ENCODE measurements at places on chromosomes 11 and 22. TPM values are rescaled to one million over a fixed set of nuclear protein-coding genes. Genes with fewer than 3 reads are reported as not detected.

DNA sequence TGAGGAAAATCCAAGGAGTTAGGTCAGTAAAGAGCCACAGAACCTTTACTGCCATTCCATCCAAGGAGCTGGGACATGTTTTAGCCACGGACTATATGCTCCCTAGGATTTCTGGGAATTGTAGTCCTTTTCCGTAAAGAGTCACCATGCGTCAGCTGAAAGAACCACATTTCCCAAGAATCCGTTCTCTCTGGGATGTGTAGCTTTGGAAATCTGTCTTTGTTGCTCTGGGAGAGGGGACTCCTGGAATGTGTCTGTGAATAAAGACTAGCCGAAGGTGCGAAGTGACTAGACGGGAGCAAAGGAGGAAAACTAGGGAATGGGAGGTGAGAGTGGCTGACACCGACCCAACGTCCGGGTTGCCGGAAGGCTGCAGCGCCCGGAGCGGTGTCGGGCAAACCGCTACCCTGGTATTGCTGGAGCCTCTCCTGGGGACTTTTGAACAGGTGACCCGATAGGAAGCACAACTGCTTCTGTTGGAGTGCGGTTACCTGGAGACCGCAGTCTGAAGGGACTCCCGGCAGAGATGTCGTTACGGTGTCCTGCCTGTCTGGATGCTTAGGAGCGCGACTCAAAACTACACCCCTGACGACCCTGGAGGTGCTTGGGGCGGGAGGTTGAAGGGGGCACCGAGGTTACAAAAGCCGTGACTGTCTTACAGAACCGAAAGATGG lies at the start of gene IFTAP:
IFTAP (plus strand) TSS at position 187 of the 674 bp plus-strand sequence. CDS start 15,602 bp downstream, outside the sequence.
- H3K27me3 ChIP-seq: peaks cover 5% of the 10 kb centered on the region
- peak within 1 kb of the TSS; percentile 66 for H3K27ac ChIP-seq
- DNase-seq: peak; percentile 87
- H3K4me1 ChIP-seq: peaks cover 3% of the 10 kb centered on the region
- no peaks in the 10 kb centered on the region for H3K36me3 ChIP-seq
- H3K4me3 ChIP-seq: peak within 1 kb of the TSS; percentile 89

GRCh38 chr11:114181752-114182151 lies 114.4 kb upstream of the NNMT start:
- peaks cover 51% of the 10 kb centered on the region for H3K27me3 ChIP-seq
- H3K4me1 ChIP-seq: no peaks in the 10 kb centered on the region
- no peak overlapping the region for H3K4me3 ChIP-seq
- no peak for DNase-seq
- H3K36me3 ChIP-seq: no peaks in the 10 kb centered on the region
- no peak overlapping the region for H3K27ac ChIP-seq

DNA sequence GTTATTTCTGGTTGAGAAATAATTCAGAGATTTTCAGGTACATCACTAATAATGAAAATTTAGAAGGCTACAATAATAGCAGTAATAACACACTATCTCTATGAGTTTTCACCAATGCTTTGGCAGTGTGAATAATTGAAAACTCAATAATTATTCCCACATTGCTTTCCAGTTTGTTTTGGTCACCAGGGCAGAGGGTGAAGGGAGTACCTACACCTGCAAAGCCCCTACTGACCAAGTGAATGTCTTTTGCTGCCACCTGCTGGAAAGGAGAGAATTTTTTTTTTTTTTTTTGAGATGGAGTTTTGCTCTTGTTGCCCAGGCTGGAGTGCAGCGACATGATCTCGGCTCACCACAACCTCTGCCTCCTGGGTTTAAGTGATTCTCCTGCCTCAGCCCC lies 3.2 kb downstream of the NELL1 start:
- H3K36me3 ChIP-seq: no peaks in the 10 kb centered on the region
- no peaks in the 10 kb centered on the region for H3K4me1 ChIP-seq
- no peak overlapping the region for H3K4me3 ChIP-seq
- H3K27me3 ChIP-seq: peaks cover 41% of the 10 kb centered on the region
- no peak overlapping the region for H3K27ac ChIP-seq
- DNase-seq: no peak

CYP2R1 gene
- total RNA-seq: 9.9 TPM

Data from astrocyte (in vitro differentiated cells and primary cell).